ENCODE measurements at places on chromosomes 1 and 21.
A peak's percentile ranks its signal among the peaks of the same experiment; 100 is the strongest.

- no peak for DNase-seq
Measured at GRCh38 chr1:53139951-53140361, 2.5 kb downstream of the SLC1A7 start.

DNA sequence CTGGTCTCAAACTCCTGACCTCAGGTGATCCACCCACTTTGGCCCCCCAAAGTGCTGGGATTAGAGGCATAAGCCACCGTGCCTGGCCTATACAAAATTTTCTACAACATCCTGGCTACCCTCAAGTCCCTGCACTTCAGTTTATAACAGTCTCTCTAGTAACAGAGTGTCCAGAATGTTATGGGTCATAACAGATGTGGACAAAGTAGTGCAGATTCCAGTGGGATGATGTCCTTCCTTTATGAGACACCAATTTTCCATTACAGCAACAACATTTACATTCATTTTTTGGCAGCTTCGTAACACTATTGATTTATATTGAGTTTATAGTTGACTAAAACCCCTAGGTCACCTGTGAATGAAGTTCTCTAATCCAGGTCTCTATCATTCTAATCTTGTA is 429.4 kb upstream of the PTBP2 start:
- DNase-seq, result no peak

DNA sequence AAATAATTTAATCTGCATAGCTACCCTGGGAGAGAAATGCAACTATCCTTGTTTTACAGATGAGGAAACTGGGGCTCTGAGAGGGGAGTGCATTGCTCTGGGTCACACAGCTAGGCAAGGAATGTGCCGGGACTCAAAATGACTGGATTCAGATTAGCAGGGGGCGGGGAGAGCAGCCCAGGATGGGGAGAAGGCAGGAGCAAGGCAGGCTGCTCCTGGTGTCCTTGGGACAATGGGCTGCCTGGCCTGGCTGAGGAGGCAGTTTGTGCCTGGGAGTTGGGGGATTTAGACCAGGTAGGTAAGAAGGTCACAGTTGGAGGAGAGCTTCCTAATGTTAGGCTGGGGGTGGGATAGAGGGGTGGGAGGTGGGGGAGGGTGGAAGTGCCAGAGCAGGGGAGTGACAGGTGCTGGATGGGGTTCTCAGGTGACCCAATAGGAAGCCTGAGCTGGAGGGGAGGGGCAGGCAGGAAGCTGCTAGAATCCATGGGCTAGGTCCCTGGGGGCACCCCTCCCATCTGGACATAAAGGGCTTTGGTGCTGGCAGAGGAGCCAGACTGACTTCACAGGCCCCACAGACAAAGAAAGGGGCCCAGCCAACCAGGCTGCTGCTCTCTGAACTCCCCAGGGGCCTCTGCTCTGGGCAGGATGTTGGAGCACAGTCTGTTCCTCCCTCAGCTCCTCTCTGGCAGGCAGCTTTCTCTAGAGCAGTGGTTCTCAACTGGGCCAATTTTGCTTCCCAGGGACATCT is 29.0 kb downstream of the TRIM62 start:
- no peak for DNase-seq

- DNase-seq, result no peak
Measured at GRCh38 chr21:14454016-14455009, 71.4 kb upstream of the HSPA13 start.

DNA sequence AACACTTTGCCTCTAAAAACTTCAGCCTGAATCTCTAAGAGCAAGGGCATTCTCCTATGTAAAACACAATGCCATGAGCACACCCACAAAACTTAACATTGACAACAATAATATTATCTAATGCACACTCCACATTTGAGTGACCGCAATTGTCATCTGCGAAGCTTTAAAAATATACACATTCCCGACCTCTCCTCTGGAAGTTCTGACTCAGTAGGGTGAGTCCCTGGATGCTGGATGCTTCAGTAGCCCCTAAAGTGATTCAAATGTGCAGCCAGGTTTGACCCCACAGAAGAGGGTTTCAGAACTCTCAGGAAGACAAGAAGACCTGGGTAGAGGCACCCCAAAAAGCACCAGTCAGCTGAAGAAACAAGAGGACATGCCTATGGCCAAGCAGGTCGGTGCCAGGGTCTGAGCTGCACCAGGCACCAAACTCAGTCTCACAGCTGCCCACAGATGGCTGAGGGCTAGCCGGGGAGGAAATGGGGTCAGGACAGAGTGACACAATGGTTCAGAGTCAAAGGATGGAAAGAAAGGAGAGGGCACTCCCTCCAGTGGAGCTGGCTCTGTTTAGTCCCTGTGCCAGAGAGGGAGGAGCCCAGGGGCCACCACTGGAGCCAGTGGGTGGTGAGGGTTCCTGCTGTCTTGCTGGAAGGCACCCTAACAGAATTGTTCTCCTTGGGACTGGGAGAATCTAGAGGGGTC is 17.4 kb downstream of the PIK3C2B start:
- DNase-seq, result no peak

DNA sequence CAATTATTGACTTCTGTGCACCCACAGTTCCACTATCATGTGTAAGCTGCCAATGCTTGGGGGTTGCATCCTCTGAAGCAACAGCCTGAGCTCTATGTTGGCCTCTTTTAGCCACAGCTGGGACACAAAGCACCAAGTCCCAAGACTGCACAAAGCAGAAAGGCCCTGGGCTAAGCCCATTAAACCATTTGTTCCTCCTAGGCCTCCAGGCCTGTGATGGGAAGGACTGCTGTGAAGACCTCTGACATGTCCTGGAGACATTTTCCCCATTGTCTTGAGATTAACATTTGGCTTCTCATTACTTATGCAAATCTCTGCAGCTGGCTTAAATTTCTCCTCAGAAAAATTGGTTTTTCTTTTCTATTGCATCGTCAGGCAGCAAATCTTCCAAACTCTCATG is 123.7 kb upstream of the DEPDC1 start:
- DNase-seq, result no peak

DNA sequence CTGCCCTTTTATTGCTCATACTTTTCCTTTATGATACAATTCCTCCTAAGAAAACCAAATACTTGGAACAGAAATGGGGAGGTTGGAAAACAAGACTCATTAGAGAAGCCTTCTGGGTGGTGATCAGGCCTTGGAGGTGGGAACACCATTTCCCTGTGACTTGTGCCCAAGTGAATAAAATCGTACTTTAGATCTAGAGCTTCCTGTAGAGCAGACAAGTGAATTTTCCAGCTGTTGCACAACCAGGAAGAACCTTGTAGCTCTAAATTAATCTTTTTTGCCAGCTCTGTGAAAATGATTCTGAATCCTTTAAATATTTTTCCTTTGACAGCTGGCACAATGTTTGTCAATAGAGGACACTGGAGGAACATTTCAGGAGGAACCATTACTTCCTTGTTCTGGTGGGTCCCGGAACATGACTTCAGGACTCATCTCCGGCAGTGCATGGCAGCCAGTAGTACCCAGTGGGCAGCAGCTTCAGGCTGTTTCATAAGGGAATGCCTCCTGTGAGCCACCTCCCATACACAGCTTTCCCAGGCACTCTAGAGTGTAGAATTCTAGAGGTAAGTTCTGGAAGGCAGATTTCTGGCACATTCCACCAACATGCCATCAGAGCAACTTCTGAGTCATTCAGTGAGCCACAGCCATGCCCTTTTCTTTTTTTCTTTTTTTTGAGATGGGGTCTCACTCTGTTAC is 5.5 kb upstream of the SNAPIN start:
- DNase-seq, result no peak

DNA sequence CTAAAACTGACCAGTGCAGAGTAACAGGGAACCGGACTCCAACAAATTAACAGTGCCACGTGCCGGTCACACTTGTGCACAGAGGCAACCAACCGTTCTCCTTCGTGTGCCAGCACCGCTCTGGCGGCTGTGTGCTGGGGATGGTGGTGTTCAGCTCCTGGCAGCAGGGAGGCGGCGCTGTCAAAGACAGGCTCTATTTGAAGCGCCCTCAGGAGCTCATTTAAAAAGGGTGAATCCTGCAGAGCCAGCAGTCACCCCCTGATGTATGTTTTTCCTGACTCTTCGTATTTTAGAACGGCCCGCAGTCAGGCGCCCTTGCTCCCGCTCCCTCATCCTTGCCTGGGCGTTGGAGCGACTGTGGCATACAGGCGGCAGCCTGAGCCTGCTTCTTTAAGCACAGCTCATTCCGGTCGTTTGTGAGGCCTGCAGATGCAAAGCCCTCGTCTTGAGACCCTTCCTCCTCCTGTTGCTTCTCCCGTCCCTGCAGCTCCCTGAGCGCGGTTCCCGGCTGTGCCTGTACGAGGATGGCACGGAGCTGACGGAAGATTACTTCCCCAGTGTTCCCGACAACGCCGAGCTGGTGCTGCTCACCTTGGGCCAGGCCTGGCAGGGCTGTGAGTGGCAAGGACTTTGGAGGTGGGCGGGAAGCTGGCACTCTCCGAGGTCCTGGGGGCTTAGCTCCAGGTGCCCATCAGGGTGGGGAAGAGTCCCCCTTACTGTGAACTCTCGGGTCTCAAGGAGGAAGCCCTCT is 1.1 kb downstream of the DFFB start:
- DNase-seq, result no peak

GRCh38 chr1:29368936-29369932 is 132.9 kb downstream of the PTPRU start:
- no peak for DNase-seq

DNA sequence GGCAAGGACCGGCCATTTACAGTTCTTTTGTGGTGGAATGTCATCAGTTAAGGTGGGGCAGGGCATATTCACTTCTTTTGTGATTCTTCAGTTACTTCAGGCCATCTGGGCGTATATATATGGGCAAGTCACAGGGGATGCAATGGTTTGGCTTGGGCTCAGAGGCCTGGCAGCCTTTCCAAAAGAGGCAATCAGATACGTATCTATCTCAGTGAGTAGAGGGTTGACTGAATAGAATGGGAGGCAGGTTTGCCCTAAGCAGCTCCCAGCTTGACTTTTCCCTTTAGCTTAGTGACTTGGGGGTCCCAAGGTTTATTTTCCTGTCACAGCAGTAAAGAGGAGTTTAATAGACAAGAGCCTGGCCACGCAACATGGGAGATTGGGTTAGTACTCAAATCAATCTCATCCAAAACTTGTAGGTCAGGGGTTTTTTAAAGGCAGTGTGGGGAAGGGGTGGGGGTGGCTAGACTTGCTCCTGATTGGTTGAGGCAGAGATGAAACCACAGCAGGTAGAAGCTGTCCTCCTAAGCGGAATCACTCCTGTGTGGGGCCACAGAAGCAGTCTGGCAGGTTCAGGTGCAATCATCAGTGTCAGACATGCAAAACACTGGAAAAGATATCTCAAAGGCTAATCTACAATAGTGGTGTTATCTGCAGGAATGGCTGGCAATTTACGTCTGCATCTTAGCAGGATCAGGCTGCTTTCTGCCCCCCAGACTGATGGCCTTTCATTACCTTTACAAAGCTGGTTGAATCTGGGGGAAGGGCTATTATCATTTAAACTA is 112.9 kb downstream of the TLR5 start:
- DNase-seq, result no peak

DNA sequence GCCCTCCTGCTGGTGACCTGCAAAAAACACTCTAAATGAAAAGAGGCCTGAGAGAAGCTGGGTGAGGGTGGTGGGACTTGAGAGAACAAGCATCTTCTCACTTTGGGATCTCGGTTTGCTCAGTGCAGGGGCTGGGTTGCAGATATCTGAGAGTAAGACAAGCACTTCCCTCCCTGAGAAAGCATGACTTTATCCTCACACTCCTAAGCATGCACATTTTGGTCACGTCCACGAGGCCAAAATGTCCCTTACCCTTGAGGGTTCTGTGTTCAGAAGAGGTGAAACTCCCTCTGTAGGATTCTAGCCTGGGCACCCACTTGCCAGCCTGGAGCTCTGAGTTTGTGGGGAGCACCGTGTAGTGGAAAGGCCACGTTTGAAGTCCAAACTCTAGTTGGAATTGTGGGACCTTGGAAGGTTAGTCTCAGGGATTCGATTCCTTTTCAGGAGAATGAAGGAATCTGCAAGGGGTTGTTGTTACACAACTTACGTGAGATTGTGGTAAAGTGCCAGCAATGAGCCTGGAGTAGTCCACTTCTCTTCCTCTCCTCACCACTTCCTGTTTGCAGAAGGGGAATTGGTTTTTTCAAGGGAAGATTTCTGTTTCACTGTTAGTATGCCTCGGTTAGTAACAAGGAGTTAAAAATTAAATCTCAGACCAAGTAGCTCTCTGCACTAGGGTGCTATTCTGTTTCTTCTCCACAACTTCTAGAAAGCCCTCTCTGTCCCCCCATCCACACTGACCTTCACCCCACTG is 3.0 kb downstream of the FCAMR start:
- DNase-seq, result no peak

- DNase-seq, result no peak
Measured at GRCh38 chr1:154524881-154525280, 22.7 kb upstream of the SHE start.

GRCh38 chr1:206496131-206496793 is 11.1 kb upstream of the RASSF5 start:
- DNase-seq, result peak; percentile 42

DNA sequence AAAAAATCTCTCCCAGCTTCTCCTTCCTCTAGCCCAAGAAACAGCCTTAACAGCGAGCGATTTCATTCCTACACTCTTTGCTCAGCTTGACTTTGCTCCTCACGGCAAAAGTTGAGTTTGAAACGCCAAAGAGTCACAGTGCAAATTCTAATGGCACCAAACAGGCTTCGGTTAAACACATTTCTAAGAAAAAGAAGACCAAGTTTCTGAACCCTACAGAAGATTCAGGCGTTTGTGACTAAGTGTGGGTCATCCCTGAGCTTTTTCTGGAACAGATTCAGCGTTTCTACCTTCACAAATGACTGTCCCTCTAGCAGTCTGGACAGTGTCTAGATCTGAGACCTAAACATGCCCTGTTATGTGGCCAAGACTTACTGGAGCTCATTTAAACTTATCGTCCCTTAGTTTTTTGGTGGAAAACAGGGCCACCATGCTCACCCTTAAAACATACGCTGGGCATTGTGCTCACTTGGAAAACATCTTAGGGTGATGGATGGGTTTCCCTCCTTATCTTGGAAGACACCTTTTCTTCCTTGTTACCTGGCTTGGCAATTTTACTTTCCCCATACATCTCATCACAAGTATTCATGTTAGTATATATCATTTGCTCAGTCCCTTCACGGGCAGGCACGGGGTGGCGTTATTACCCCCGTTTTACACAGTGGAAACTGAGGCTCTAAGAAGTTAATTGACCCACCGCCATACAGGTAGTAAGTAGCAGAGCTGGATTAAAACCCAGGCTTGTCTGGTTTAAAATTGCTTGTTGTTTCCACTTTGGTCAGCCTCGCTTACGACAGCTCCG is 1.0 kb downstream of the C1orf198 start:
- DNase-seq, result no peak

- no peak for DNase-seq
Measured at GRCh38 chr1:39692152-39693074, 1.2 kb upstream of the HPCAL4 start.
